Naive thymus-derived CD8-positive, alpha-beta T cell (primary cell): ENCODE measurements at places on chromosomes 6 and 20.

DNA sequence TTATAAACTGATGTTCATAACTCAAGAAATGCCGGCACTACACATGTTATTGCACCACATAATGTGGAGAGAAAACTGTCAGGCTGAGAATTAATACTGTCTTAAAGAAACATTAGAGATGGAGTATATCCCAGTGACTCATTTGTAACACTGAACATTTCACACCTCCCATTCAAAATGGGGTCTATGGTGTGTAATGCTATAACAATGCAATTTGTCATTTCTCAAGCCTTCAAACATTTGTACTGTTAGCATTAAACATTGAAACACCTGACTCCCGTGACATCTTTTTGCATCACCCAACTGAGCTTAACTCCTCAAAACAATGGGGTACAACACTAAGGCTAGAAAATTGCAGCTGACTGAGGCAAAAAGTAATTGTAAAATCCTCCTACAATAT is 151.7 kb downstream of the DST start:
- DNase-seq: no peak

DNA sequence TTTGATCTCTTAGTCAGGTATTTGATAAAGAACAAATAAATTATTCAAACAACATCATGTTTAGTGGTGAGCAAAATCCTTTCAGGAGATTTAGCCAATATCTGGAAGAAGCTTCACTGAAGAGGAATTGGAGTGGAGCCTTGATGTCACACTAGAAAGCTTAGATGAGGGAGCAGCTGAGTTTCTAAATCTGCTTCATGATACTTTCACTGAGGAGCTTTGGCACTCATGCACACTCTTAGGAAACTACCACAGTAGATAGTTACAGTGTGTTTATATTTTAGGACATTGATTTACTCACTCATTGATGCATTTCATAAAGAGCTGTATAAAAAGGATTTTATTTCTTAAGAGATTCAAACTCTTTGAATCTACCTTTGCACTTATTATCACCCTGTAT is 366.2 kb upstream of the BTBD3 start:
- no peak for DNase-seq

DNA sequence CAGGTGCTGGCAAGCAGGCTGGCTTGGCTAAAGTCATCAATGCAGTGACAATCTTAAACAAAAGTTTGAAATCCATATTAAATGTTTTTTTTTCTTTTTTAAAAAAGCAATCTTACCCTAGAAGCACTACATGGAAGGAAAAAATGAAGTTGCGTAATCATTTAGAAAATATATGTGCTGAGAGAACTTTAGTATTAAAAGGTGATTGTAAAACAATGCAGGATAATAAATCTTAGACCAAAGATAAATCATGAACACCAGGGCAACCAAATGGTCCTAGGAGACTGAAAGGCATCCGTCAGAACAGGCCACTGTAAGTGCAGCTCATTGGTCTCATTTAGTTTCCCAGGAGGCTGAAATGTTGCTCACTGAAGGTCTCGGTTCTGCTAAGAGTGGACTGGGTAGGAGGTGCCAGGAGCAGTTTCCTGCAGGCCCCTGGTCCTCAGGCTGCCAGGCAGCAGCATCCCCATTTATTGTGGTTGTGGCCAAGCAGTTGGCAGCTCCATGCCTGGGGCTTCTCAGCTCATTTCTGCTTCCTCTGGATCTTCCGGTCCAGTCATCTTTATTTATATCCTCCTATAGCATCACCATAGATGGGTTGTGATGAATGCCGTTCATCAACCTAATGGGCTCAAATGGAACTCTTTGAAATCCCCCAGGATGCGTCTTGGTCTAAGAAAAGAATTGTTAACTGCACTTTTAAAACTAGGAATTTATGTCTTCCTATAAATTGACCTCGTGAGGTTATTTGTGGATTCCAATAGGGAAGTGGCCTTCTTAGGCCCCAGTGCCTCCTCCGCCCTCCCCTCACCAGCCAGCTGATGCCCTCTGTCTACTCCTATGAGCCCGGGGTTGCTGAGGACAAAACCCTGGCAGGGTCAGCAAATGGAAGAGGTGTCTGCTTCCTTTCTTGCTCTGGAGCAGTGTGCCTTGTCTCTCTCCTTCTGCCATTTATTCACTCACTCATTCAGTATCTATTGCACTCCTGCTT is 269.0 kb downstream of the UST start:
- no peak for DNase-seq

DNA sequence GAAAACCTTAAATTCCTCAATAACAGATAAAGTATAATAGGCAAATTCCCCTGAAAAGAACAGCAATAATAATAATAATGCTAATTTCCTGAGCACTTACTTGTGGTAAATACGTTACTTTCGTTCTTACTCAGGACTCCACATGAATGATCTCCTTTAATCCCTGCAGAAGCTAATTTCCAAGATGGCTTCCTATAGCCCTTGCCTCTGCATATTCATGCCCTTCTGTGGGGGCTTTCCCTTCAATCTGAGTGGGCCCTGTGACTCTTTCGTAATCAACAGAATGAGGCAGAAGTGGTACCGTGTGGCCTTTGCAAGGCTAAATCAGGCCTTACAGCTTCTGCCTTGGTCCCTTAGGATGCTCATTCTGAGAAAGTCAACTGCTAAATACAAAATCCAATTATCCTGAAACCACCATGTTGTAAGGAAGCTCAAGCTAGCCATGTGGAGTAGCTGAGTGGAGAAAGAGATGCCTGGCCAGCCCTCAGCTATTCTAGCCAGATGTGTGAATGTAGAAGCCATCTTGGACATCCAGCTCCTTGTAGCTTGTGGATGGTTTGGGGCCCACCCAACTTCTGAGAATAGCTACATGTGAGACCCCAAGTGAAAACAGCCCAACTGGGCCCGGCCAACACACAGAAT is 50.5 kb downstream of the MCUR1 start:
- DNase-seq: no peak

- DNase-seq: no peak
Observed at GRCh38 chr6:170362121-170362520, 55.6 kb downstream of the FAM120B start.

GRCh38 chr6:20879526-20879925 is 345.3 kb downstream of the CDKAL1 start:
- no peak for DNase-seq

GRCh38 chr20:2314759-2315439 is 19.1 kb downstream of the TGM3 start:
- no peak for DNase-seq

DNA sequence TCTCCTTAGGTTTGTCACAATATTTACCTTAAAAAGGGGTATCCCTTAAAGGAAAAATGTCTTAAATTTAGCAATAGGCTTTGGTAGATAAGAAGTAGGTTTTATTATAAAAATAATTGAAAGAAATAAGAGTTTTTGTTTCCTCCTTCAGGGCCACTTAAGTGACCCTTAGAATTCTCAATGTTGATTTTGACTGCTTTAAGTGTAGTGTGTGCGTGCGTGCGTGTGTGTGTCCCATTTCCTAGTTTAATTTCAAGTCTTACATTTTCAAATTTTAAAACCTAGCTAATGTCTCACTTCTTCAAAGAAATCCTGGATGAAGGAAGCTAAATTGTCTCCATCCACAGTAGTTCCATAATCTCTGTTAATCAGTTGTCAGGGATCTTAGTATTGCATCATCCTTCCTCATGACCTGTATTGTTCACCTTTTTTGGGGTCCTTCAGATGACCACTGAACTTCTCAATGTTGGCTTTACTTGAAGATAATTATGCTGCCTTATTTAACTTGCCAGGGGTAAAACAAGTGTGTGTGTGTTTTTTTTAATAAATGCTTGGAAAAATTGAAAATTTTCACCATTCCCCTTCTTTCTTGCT is 50.7 kb upstream of the TFB1M start:
- DNase-seq: no peak

GRCh38 chr6:155483858-155484257 is 28.2 kb upstream of the NOX3 start:
- DNase-seq: no peak

DNA sequence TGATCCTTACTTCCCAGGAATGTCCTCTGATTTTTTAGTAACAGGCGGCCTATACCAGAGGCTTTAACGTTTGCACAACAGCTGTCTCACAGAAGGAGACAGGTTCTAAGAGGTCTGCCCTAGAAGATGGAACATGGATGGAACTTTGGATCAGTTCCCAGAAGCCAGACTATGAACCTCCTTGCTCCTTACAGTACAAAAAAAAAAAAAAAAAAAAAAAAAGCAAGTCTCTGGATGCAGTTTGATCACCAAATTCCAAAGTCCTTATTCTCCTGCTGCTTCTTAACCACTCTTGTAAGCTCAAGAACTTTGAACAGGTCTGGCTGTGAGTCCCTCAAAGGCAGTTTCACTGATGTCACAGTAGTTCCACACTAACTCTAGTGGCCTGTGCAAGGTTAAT is 2.0 kb upstream of the TRMT11 start:
- DNase-seq: no peak

DNA sequence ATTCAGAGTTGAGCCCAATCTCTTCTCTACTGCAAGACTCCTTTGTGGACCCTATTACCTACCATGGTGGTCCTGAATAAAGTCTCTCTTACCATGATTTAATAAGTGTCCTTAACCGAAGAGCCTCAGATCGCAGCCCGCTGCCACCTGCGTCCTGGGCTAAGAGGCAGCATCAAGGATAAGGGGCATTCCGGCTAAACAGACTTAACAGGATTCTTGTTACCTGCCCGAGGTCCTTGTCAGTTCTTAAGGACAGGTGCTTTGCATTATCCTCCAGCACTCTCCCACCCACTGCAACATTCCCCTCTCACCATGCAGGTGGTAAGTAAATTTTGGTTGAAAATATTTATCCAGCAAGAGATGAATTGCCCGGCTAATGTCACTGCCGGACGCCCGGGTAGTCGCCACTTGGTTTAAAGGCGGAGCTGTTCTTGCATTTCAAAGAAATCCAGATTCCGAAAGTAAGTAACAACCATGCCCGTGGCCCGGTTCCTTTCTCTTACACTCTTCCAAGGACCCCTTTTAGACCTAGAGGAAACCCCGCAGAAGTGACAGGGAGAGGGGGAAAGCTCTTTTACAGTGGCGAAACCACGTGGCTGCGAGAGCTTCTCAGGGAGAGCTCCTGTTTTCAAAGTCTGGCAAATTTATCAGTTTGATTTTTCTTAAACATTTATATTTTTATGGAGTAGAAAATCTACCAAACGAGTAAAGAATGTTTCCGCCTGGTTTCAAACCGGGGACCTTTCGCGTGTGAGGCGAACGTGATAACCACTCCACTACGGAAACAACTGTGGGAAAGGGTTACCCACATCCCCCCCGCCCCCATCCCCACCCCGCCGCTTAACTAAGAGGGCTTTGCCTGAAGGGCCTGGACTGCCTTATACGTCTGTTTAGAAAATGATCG is 41.9 kb upstream of the PRSS16 start:
- peak; percentile 30 for DNase-seq

DNA sequence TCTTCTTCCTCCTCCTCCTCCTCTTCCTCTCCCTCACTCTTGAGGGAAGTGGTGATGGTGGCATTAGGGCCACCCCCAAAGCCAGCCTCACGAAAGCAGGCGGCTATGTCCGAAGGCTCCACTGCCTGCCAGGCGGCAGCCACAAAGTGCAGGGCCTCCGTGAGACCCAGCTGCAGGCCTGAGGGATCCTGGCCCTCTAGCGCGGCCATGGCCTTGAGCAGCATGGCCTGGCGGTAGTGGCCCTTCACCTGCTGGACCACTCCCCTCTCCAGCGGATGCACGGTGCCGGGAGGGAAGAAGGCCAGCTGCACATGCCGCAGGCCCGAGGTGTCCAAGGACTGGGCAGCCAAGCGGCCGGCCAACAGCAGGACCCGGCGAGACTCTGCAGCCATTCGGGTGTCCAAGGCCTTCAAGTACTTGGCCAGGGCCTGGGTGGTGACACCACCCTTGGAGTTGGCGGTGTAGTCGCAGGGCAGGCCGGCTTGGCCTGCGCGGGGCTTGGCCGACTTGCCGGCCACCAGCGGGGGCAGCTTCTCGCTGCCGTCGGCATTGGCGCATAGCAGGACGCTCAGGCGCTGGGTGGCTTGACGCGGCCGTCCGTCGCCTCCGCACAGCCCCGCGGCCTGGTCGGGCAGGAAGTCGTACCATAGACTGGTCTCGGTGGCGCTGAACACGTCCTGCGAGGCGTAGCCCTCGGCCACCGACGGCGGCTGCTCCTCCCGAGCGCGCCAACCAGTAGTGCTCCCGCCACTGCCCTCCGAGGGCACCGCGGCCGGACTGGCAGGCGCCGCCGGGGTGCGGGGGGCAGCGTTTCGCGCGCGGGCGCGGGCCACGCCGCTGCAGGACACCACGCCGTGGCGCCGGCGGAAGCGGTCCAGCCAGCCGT is 1.1 kb downstream of the CENPB start:
- DNase-seq: peak; percentile 17

DNA sequence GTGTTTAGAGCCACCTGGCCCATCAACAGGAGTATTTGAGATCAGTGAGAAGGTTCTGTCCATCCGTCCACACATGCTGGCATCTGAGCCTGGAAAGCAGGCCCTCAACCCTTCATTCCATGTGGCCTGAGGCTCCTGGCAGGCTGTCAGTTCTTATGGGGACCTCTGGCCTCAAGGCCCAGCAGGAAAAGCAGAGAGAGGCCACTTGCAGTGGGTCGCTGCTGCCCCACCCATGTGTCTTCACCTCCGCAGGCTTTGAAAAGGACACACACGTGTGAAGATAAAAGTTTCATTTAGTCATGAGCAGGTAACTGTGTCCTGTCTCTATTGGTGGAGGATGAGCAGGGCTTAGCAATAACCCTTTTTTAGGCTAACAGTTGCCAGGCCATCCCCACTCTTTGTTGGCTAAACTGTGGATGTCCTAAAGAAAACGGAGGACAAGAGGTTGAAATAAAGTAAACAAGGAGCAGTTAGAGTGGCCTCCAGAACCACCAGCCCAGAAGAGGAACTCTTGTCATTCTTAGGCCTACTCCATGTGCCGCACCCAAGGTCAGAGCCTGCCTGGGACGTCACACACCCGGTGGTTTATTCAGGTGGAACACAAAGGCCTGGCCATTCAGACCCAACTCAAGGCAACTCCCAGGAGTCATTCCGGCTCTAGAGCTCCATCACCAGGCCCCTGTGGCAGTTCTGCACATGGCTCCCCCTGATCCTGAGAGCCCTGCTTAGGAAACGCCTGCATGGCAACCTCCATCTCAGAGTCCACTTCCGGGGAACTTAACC is 143.4 kb upstream of the CST7 start:
- no peak for DNase-seq

GRCh38 chr20:57869291-57869950 is 159.6 kb upstream of the PMEPA1 start:
- no peak for DNase-seq

DNA sequence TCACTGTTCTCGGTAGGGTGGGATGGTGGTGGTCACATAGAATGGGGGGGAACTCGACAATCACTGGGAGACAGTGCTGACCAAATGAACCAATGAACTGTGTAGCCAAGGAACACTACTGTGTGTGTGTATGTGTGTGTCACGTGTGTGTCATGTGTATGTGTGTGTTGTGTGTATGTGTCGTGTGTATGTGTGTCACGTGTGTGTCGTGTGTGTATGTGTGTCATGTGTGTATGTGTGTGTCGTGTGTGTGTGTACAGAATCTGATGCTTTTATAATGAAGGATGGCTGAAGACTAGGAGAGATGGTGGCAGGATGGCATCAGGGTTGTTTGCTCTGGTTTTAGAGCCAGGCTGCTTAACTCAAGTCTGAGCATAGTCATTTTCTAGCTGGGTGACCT is 99.1 kb upstream of the DUSP22 start:
- no peak for DNase-seq
